Progenitor cell of endocrine pancreas (in vitro differentiated cells): ENCODE measurements at places on chromosomes 13 and 19. TPM values are rescaled to one million over a fixed set of nuclear protein-coding genes. Genes with fewer than 3 reads are reported as not detected.

The RXFP2 gene
- not detected in 2 replicates for total RNA-seq

The ICAM4 gene
- not detected in 2 replicates for total RNA-seq

- no peak overlapping the region for H3K27ac ChIP-seq
- no peak overlapping the region for H3K4me3 ChIP-seq
- no peaks in the 10 kb centered on the region for H3K27me3 ChIP-seq
- peaks cover 5% of the 10 kb centered on the region for H3K4me1 ChIP-seq
- H3K36me3 ChIP-seq: no peaks in the 10 kb centered on the region
These were observed 958.4 kb upstream of the SLC10A2 start for GRCh38 chr13:104024416-104025170.

GRCh38 chr13:95128045-95128643 is 173.1 kb downstream of the ABCC4 start:
- H3K4me1 ChIP-seq: peaks cover 39% of the 10 kb centered on the region
- no peak for DNase-seq
- H3K27ac ChIP-seq: peak overlapping the region; percentile 86
- no peak overlapping the region for H3K4me3 ChIP-seq

GRCh38 chr13:112065867-112066623 is 904 bp upstream of the SOX1 start:
- no peaks in the 10 kb centered on the region for H3K36me3 ChIP-seq
- DNase-seq: no peak
- peaks cover 76% of the 10 kb centered on the region for H3K27me3 ChIP-seq
- peaks cover 1% of the 10 kb centered on the region for H3K4me1 ChIP-seq
- peak overlapping the region; percentile 66 for H3K27ac ChIP-seq

- H3K36me3 ChIP-seq: no peaks in the 10 kb centered on the region
- peaks cover 67% of the 10 kb centered on the region for H3K27me3 ChIP-seq
- H3K4me1 ChIP-seq: peaks cover 8% of the 10 kb centered on the region
- H3K27ac ChIP-seq: no peak overlapping the region
- no peak overlapping the region for H3K4me3 ChIP-seq
These were observed 5.7 kb downstream of the COL5A3 start for GRCh38 chr19:10004617-10005016.

- no peak for DNase-seq
- H3K4me3 ChIP-seq: no peak overlapping the region
- peaks cover 1% of the 10 kb centered on the region for H3K36me3 ChIP-seq
- H3K27ac ChIP-seq: no peak overlapping the region
These were observed 105.0 kb downstream of the DGKH start for GRCh38 chr13:42153199-42154113.

DNA sequence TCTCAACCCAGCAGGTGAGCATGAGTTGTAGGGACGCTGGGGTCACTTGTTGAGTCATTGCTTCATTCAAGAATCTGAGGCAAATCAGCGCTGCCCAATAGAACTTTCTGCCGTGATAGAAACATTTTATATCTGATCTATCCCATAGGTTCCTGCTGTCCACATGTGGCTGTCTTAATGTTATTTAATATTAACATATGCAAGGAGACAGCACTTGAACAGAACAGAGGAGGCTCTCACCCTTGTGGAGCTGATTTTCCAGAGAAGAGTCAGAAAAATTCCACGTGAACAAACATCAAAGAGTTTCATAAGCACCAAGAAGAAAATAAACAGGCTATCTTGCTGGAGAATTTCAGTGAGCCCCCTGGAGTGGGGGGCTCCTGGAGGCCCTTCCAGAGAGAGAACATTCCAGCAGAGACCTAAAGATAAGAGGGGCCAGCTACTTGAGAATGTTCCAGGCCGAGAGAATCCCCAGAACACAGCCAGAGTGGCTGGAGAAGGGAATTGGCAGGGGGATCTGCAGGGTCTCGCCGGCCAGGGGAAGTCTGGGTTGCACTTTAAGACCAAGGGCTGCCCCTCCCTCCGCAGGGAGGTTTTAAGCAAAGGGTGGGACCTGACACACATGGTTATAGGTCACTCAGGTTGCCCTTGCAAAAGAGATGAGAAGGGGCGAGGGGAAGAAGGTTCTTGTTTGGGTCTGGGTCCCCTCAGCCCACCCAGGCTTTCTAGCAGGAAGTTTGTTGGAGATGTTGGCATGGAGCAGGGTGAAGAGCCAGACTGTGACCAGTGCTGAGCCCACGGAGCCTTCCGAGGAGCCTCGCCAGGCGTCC is 135.7 kb downstream of the CRYL1 start:
- H3K27me3 ChIP-seq: no peaks in the 10 kb centered on the region
- no peak overlapping the region for H3K27ac ChIP-seq
- no peaks in the 10 kb centered on the region for H3K4me1 ChIP-seq
- H3K36me3 ChIP-seq: no peaks in the 10 kb centered on the region
- no peak overlapping the region for H3K4me3 ChIP-seq
